Dermis microvascular lymphatic vessel endothelial cell (primary cell): ENCODE measurements at places on chromosomes 5 and 9. TPM values are rescaled to one million over a fixed set of nuclear protein-coding genes. Genes with fewer than 3 reads are reported as not detected.

SAP30L gene
- total RNA-seq = 16.8 and 28.2 TPM in 2 replicates

DNA sequence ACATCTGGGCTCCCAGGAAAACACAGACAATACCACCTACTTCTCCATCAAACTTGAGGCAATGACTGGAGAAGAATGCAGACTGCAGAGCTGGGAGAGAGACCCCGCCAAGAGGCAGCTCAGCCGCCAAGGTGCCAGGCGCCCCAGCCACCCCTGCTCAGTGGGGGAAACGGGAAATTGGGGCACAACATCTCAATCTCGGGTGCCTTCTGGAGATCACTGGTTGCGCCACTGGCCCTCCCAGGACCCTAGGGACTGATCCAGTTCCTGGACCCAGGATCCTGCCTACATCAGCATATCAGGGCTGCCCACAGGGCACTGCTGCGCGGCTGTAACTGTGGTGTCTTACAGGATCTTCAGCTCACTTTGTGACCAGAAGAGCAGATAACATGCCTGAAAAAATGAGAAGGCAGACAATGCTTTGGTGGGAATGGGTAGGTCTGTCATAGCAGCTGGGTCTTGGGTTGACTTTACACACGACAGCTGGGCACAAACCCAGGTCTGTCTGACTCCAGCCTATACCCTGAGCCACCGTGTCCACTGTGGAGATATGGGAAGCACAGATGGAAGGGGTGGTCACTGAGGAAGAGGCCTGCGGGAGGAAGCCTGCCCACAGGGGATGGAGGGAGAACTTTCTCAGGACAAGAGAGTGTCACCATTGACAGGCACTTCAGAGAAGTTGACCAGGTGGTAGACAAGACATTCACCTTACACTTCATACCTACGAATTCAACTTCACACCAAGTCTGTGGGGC is 135.2 kb upstream of the RAPGEF1 start:
- DNase-seq = no peak

- no peak for DNase-seq
These were observed 4.1 kb downstream of the SLC31A2 start for GRCh38 chr9:113154946-113155345.

- no peak for DNase-seq
These were observed 515.2 kb upstream of the BRINP1 start for GRCh38 chr9:119884438-119884837.

- DNase-seq = no peak
These were observed 85.8 kb downstream of the MRPS27 start for GRCh38 chr5:72234265-72234700.
